ENCODE measurements at places on chromosomes 13 and 19. TPM values are rescaled to one million over a fixed set of nuclear protein-coding genes. Genes with fewer than 3 reads are reported as not detected.

DNA sequence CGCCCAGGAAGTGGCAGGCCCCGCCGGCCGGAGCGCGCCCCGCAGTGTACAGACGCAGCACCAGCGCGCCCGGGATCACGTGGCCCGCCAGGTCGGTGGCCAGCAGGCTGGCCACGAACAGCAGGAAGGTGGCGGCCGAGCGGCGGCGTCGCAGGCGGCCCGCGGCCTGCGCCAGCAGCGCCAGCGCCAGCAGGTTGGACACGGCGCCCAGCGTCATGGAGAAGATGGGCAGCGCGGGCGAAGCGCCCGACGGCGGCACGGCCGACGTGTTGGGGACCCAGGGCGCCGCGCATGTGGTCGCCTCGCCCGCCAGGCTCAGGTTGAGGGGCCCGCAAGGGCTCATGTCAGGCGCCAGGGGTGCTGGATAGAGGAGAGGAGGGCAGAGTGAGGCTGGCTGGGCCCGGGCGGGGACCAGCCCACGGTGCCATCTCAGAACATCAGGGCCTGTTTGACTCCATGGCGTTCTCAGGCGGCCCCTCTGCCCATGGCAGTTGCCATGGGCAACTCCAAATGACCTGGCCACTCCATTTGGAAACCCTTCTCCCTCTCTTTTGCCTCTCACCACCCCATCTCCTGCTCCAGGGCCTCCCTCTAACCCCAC is 1.1 kb downstream of the PTGER1 start:
- peaks cover 44% of the 10 kb centered on the region for H3K4me1 ChIP-seq
- peaks cover 8% of the 10 kb centered on the region for H3K36me3 ChIP-seq
- no peak for DNase-seq

DNA sequence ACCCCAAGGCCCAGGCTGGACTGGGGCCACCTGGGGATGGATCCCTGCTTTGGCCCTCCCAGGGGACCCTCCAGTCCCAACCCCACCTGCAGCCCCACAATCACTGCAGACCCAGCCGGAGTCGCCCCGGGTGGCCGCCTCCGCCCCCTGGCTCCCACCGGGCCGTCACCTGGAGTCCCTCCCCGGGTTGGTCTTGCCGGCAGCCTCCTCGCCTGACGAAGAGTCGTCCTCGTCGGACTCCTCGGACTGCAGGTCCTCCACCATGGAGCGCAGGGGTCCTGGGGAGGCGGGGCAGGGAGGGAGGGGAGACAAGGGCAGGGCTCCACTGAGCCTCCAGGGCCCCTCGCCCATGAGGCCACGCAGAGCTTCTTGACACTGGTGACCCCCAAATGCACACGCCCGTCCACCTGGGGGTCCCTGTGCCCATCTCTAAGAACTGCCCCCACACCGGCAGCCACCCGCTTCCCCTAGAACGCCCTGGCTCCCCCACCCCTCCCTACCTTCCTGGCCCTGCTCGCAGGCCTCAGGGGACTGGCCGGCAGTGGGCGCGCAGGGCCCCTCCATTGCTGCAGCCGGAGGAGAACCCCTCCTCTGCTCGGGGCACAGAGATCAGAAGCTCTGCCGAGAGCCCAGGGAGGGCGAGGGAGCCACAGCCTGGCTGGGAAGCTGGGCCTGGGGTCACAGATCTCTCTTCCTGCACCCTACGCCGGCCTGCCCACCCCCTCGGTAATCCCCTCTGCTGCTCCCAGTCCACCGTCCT is 63.4 kb downstream of the MLLT1 start:
- no peak for DNase-seq
- H3K4me3 ChIP-seq: peak overlapping the region; percentile 61
- peaks cover 24% of the 10 kb centered on the region for H3K4me1 ChIP-seq
- peak overlapping the region; percentile 96 for H3K27ac ChIP-seq
- H3K27me3 ChIP-seq: no peaks in the 10 kb centered on the region

DNA sequence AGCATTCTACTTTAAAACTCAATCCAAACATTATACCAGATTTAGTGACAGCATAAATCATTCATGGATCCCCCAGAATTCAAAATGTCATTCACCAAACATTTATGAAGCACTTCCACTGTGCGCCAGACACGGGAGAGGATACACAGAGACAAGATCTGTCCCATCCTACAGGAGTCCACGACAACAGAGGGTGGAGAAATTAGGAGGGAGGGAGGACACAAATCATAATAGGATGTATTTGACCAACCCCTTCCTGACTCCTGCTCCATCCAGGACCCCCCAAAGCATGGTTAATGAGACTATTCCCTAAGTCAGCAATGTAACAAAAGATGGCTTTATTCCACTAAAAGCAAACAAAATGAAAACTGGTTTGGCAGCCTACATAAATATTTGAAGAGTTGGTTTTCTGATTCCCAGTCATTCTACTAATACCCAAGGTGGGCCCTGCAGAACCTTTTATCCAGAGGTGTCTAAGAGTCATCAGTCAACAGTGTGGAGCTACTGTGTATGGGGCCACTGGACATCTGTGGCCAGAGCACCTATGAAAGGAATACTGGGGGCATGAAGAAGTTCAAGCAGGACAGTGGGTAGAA is 62.8 kb upstream of the DOCK9 start:
- H3K27ac ChIP-seq: peak overlapping the region; percentile 76
- no peaks in the 10 kb centered on the region for H3K36me3 ChIP-seq
- H3K4me3 ChIP-seq: no peak overlapping the region
- DNase-seq: no peak

GRCh38 chr13:35470671-35471661 is 5.5 kb downstream of the MAB21L1 start:
- peaks cover 39% of the 10 kb centered on the region for H3K4me1 ChIP-seq
- peak; percentile 57 for DNase-seq
- peaks cover 1% of the 10 kb centered on the region for H3K36me3 ChIP-seq
- H3K27me3 ChIP-seq: peaks cover 75% of the 10 kb centered on the region
- H3K27ac ChIP-seq: peak overlapping the region; percentile 56

ZNF606 gene
- total RNA-seq: 45.4 TPM

Data from mesothelial cell of epicardium (in vitro differentiated cells).